MM.1S (cell line): ENCODE measurements at places on chromosomes 2 and 18.
A peak's percentile ranks its signal among the peaks of the same experiment; 100 is the strongest.

GRCh38 chr2:123935405-123935804, 89.7 kb upstream of the CNTNAP5 start:
- no peak for DNase-seq

DNA sequence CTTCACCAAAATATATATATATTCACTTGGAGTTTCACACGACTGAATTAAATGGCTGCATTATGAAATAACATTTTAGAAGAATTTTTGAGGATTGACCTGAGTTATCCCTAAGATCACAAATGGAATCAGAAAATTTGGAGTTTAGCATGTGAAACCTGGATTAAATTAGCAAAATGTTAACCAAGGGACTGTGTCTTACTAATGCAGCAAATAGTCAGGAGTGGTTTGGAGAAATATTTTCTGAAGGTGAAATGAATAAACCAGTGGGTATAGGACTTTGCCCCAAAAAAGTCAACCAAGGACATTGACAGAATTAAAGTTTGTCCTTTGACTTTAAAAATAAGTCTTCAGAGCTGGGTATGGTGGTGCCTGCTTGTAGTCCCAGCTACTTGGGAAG, 111.2 kb downstream of the PRPF40A start:
- no peak for DNase-seq

- no peak for DNase-seq
These were observed 8.1 kb downstream of the ACKR3 start for GRCh38 chr2:236577481-236578410.

DNA sequence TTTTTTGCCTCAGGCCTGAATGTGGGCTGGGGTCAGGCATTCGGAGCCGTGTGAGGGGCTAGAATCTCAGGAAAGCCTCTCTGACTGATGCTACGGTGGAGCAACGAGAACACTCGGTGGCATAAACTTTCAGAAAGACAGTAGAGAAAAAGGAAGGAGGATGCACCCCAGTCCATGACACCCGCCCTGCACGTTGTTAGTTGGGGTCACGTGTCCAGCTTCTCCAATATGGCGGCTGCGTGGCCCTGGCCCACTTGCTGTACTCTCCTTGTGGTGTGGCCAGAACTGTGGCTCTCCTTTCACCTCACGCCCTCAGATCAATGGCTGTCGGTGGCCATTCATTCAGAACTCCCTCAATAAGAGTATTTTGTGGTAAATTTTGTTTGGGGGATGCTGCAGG, 131.2 kb downstream of the KCTD1 start:
- no peak for DNase-seq

GRCh38 chr2:70133491-70134322, 46.4 kb downstream of the PCBP1 start:
- DNase-seq, result no peak

DNA sequence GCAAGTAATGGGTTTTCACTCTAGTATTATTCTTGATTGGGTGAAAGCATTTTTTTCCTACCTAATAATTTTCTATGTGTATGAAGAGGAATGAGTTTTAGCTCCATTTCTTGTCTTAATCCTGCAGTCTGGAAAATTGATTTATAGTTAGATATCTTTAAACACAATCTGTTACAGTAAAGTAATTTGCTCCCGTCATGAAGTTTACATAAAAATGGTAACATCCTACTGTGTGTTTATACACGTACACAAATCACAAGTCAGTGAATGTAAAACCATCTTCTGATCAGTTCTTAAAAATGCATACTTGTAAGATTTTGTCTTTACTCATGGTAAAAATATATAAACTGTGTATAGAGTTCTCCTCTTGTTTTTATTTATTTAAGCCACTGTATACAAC, 51.1 kb downstream of the MAP2 start:
- no peak for DNase-seq

DNA sequence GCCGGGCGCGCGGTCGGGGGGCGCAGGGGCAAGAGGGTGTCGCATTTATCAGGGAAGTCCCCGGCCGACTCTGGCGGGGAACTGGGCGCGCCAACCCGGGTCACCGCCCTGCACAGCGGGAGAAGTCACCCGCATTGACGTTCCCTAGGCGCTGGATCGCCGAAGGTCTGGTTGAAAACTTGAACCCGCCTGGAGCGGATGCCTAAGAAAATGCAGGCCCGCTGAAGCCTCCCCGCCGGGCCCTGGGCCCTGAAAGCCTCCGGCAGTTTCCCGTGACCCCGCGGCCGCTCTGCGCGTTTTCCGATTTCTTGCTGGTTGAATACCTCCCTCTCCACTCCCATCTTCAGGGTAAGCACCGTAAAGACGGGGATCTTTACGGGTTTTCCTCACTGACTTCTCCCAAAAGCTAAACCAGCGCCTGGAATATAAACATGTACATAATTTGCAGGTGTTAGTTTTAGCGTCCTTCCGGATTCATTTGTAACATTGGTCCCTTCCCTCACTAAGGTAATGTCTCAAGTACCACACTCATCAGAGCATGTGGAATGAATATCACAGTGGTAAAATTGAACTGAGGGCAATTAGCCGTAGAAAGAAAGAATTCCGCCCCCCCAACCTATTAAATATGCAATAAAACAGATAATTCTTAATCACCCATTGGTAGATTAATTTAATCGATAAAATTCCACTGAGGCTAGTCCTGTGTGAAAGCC, 675 bp upstream of the SPIRE1 start:
- DNase-seq, result peak; percentile 20

DNA sequence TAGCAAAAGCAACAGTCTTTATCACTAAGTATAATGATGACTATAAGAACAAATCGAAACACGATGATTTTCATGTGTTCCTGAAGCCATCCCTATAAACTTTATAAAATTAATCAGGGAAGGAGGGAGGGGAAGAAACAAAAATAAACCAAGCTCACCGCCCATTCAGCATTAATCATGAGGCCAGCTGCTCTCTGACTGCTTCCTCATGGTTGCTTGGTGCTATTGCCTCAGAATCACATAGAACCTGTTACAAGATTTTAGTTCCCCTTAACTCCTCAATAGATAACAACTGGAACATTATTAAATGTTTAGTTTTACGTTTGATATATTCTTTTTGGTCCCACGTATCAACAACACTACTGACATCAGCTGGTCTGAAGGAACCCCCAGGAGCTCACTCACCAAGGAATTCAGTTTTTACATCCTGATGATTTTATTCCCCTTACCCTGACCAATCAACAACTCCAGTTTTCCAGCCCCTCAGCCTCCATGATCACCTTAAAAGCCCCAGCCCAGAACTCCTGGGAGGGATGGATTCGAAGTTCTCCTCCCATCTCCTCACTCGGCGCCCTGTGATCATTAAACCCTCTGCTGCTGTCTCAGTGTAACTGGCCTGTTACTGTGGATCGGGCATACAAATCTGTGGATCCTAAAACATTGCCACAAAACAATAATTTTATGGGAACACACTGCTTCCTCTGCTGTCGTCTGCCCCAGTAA, 10.6 kb upstream of the HNRNPLL start:
- no peak for DNase-seq

- DNase-seq, result no peak
These were observed 29.2 kb upstream of the PELI1 start for GRCh38 chr2:64173156-64174135.

- no peak for DNase-seq
These were observed 648.1 kb downstream of the CPS1 start for GRCh38 chr2:211204456-211204855.

DNA sequence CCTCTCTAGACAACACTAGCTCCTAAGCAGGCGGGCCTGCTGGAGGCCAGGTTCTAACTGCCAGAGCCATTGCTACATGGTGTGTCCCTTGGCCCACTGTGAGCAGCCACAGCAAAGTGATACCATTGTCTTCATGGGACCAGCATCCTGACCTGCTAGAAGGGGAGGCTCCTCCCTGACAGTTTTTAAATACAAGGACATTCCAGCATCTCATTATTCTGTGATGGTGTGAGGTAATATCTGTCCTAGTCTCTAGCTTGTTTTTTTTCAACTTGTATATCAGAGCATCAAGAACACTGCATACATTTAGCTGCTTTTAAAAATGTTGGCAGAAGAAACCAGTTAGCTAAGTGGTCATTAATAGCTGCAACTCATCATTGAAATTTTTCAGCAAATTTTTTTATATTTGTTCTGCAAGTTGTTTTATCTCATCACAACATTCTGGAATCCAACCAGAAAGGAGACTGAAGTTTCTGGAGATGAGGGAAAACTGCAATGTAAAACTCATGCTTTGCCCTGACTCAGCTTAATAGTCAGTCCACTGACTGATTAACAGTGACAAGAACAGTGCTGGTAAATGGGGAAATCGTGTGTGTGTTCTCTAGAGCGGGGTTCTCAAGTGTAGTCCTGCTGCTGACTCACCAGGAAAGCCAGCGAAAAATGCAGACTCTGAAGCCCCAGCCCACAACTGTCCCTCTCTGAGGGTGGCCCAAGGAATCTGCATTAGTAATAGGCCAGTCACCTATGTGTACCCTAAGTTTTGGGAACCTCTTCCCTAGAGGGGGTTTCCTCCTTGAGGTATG, 17.8 kb downstream of the MAPRE3 start:
- no peak for DNase-seq

GRCh38 chr2:238649123-238649522, 198.8 kb upstream of the TWIST2 start:
- DNase-seq, result no peak

DNA sequence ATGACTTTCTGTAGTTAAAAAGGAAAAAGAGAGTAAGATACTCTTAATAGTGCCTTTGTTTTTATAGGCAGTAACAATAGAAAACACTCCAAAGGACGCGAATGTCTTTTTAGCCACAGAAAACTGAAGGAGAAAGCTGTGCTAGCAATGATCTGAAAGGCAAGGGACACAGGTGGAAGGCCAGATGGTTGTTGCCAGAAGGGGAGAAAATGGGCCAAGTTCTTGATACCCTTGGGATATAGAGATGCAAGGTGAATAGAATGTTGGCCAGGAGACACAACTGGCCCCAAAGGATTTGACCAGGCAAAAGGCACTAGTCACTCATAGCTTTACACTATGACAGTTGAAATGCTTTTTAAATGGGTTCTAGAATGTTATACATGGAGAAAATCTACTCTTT, 180.0 kb downstream of the NRXN1 start:
- DNase-seq, result no peak

- DNase-seq, result no peak
These were observed 497.8 kb downstream of the EIPR1 start for GRCh38 chr2:2879781-2880180.

GRCh38 chr2:86672027-86672545, 48.0 kb upstream of the RMND5A start:
- no peak for DNase-seq

- DNase-seq, result peak; percentile 95
These were observed at the start of gene ING5 for GRCh38 chr2:241701399-241702154. TSS of gene ING5 (plus strand) at chr2:241702039. CDS start at chr2:241702066, 27 bp downstream.

DNA sequence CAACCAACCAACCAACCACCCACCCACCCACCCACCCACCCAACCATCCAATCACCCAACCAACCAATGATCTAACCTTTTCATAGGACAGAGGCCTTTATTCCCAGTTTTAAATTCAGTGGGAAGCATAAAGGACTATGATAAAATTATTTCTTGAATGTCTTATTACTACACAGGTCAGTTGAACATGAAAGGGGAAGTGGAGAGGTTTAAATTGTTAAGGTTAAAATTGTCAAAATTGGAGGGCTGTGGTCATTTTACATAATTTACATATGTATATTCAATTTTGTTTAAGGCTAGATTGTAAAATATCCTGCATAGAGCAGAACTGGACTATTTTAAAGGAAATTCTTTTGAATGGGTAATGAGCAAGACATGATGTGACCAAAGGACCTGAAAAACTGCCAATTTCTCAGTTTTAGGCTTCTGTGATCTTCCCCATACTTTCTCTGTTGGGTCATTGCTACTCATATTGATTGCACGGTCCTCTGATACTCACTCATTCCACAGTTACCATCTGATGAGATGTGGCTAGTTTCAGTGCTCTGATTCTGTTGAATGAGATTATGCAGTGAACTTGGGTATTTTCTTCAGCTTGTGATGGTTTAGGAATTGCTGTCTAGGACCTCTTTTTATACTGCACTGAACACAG, 127.4 kb downstream of the PLCL1 start:
- no peak for DNase-seq

DNA sequence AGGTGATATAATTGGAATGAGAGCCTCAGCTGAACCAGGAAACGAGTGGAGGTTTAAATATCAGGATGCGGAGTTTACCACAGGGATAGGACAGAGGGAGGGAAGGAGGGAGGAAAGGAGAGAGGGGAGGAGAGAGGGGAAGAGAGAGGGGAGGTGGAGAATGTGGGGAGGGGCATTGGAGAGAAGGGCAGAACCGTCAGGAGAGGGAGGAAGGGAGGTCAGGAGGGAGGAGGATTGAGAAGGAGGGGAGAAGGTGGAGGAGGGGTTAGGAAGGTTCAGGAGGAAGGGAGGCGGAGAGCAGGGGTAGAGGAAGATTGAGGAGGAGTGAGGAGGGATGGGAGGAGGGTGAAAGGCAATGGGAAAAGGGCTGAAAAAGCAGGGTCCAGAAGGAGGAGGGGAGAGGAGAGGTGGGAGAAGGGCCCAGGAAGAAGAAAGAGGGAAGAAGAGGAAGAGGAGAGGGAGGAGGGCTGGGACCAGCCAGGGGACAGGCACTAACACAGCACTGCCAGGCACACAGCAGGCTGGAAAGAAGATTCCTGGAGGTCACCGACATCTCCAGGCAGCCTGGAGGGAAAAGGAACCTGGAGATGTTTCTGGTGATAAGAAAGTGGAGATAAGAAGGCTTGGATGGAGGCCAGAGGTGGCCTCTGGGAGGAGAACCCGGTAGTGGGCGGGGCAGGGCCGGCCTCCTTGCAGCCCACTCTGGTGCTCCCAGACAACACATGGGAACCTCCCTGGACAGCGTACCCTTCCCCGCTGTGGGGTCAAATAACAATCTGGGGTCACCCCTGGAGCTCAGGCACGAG, 176.7 kb upstream of the SMAD2 start:
- no peak for DNase-seq

- no peak for DNase-seq
These were observed 198.2 kb downstream of the PTGR3 start for GRCh38 chr18:75010689-75011088.

GRCh38 chr2:186065491-186065890, 326.9 kb downstream of the FSIP2 start:
- no peak for DNase-seq

DNA sequence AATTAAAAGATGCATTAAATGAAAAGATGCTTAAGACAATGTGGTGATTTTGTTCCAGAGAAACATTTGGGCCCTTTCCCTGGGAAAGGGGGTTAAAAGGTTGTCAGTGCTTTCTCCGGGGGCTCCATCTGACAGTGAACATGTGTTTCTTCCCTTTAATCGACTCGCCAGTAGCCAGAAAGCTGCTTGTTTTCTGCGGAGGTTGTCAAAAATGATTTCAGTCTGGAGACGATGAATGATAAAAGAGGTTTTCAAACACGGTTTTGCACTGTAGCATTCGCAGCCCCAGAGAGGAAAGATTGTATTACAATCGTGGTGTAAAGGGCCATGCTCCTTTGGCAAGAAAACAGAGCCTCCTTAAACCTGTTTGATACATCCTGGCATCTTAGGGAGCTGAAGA, 111.5 kb upstream of the MEIS1 start:
- no peak for DNase-seq

GRCh38 chr18:51654488-51655326, 457.2 kb upstream of the MEX3C start:
- no peak for DNase-seq
